ENCODE measurements at places on chromosomes 13 and 19.

- DNase-seq = no peak
Observed at GRCh38 chr13:106804991-106805390, 237.1 kb upstream of the ARGLU1 start.

GRCh38 chr13:27868641-27869435 is 51.0 kb upstream of the PDX1 start:
- DNase-seq = no peak

- DNase-seq = no peak
Observed at GRCh38 chr19:35767288-35768081, 7.9 kb upstream of the ARHGAP33 start.

GRCh38 chr19:48970923-48971395 is 5.8 kb downstream of the FTL start:
- DNase-seq = peak; percentile 81

DNA sequence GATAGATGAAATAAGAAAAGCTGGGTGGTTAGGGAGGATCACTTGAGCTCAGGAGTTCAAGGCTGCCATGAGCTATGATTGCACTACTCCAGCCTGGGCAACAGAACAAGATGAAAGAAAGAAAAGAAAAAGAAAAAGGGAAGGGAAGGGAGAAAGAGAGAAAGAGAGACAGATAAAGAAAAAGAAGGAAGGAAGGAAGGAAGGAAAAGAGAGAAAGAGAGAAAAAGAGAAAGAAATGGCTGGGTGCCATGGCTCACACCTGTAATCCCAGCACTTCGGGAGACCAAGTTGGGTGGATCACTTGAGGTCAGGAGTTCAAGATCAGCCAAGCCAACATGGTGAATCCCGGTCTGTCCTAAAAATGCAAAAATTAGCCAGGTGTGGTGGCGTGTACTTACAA is 21.1 kb downstream of the TEX101 start:
- no peak for DNase-seq

DNA sequence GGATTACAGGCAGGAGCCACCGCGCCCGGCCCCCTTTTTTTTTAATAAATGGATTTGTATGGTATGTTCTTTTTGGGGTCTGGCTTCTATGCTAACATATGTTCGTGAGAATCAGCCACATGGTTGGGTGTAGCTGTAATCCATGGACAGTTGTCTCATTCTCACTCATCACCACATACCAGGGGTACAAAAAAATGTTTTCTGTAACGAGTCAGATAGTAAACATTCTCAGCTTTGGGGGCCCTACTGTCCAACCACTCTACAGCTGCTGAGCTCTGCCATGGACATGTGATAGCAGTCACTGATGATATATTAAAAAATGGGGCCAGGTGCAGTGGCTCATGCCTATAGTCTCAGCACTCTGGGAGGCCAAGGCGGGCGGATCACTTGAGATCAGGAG is 5.1 kb upstream of the RETN start:
- DNase-seq = no peak

Data from left ventricle myocardium inferior (tissue), 1 donor.